Caudate nucleus (tissue), 63 donors: ENCODE measurements at places on chromosomes 16 and 17.

DNA sequence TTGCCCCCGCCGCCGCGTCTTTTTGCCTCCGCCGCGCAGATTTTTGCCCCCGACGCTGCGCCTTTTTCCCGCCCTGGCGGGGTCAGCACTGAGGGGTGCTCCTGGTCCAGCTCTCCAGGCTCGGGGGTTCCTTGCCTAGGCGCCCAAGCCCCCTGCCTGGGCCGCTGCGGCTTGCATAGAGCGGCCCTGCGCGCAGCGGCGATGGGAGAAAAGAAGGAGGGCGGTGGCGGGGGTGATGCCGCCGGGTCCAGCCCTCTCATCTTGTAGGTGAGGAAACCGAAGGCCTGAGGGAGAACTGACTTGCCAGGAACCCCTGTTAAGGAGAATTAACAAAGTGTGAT lies 330.8 kb upstream of the WSB1 start:
- no peak for DNase-seq

DNA sequence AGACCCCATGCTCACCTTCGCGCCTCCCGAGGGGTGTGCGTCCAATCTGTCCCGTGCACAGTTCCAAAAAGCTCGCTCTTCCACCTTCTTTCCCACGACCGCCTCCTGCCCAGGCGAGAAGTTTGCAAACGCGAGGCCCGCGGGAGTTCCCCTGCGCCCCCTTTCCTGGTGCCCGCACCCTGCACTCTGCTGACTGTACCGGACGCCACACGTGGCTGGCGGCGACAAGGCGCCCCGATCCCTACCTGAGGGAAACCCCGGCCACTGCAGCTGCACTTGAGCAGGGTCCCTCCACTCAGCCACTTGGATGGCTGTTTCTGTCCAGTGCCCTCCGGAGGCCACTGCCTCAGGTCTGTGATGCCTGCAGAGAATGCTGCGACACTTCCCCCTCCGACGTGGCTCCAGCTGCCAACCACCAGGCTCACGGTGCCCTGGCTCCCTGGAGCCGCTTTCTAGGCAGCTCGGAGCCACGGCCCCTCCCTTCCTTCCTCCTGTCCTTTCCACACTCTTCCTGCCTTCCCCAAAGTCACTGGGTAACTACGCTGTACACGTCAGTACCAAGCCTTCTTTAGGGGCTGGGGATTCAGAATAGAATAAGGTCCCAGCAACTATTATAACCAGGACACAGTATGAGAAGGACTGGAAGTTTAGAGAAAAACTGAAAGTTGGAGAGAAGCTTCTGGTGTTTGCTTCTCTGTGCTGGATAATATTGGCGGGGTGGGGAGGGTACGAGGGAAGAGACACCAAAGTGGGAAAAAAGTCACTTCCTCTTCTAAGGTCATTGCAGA lies at the start of gene MLKL:
TSS of gene MLKL (minus strand) at position 425 of the 788 bp plus-strand sequence. CDS start 5,105 bp downstream, outside the sequence.
- no peak for DNase-seq

- DNase-seq = no peak
Observed at GRCh38 chr16:11217651-11218603, 38.1 kb downstream of the SOCS1 start.

- DNase-seq = no peak
Observed at GRCh38 chr16:8874388-8874787, 5.6 kb upstream of the CARHSP1 start.

GRCh38 chr16:47523342-47524006 lies 62.3 kb downstream of the PHKB start:
- DNase-seq = no peak

GRCh38 chr16:72666267-72666666 lies 381.7 kb downstream of the ZFHX3 start:
- no peak for DNase-seq

GRCh38 chr17:12352127-12352526 lies 313.6 kb upstream of the MYOCD start:
- DNase-seq = no peak

GRCh38 chr16:22194707-22195444 lies 11.2 kb upstream of the EEF2K start:
- DNase-seq = no peak

DNA sequence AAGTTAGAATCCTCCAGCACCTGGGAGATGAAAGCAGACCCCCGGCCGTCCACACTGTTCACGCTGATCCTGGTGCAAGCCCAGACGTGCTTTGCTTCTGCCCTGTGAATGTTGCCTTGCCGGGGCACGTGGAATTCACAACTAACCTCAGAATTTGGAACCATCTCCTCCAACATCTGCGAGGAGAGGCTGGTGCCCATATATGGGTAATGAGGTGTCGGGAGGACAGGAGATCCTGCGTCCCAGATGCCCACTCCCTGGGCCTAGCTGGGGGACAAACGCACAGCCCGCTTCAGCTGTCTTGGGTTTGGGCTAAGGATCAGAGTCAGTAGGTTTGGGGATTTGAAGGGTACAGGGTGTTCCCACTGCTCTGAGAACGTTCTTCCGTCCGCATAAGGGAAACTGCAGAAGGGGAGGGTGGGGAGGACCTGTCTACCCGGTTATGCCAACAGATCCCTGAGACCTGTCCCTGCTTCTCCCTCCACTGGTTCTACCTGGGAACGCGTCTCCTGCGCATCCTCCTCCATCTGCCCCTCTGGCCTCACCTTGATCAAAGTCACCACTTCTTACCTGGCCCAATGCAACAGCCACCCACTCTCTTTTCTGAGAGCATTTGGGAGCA lies 14.1 kb downstream of the PPL start:
- DNase-seq = no peak

DNA sequence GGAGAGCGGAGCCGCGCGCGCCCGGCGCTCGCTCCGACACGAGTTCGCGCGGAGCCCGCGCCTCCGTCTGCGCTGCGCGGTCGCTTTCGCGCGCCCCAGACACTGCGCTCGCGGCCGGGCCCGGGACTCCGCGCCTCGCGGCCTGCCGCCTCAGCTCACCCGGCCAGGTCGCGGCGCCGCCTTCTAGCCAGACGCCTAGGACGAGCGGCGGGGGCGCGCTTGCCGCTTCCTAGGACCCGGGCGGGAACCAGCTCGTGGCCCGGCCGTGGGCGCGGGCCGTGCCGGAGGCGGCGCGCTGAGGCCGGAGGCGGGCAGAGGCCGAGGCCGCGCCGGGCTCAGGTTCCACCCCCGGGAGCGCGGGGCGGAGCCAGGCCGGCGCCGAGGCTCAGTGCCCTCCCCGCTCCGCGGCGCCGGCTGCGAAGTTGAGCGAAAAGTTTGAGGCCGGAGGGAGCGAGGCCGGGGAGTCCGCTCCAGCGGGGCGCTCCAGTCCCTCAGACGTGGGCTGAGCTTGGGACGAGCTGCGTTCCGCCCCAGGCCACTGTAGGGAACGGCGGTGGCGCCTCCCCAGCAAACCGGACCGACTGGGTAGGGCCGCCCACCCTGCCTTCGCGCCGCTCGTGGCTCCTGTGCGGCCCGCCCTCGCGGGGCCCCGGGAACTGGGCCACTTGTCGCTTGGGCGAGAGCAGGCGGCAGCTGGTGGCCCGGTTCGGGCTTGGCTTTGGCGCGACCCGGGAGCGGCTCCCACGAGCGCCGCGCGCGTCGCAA lies at the start of gene SPHK1:
TSS of gene SPHK1 (plus strand) at position 388 of the 765 bp plus-strand sequence. CDS start 1,036 bp downstream, outside the sequence.
- no peak for DNase-seq

DNA sequence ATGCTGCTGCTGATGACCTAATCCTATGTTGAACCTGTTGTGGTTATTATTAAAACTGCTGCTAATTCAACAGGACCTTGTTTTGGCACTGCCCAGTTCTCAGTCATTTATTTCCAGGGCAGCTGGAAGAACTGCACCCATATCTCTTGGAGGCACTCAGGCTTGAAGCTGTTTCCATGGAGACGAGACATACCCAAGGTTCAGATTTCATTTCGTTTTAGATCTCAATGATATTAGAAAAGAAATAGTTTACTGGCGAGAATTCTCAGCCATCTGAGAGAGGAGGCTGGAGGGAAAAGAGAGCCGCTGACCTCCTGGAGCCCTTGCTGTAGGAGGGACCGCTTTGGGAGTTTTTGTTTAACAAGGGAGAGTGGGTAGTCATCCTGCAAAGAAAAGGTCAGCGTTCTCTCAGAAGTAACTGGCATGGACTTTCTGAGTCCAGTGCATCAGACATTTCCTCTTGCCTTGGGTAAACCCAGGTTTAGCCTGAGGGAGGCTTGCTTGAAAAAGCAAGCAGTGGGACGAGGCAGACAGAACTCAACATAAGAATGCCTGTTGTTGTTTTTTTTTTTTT lies 75.4 kb downstream of the YPEL2 start:
- no peak for DNase-seq

- no peak for DNase-seq
Observed at GRCh38 chr17:7220593-7221277, 997 bp downstream of the ACADVL start.

DNA sequence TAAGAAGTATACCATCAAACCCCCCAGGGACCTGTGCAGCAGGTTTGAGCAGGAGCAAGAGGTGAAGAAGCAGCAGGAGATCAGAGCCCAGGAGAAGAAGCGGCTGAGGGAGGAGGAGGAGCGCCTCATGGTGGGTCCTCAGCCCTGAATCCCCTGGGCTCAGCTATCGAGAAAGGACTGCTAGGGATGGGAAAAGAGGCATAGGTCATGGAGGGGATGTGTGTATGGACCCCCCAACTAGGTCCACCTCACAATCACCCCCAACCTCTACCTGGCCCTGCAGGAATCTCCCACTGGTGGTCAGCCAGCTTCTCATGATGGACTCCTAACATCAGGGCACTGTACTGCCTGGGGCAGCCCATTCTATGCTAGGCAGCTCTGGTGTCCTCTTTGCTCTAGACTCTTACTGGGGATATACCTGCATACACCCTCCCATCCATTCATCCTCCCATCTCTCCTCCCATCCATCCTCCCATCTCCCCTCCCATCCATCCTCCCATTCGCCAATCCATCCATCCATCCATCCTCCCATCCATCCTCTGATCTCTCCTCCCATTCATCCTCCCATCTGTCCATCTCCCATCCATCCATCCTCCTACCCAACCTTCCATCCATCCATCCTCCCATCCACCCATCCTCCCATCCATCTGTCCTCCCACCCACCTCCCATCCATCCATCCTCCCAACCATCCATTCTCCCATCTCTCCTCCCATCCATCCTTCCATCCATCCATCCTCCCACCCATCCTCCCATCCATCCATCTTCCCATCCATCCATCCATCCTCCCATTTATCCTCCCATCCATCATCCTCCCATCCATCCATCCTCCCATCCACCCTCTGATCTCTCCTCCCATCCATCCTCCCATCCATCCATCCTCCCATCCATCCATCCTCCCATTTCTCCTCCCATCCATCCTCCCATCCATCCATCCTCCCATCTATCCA lies 10.6 kb downstream of the DRC7 start:
- DNase-seq = no peak

GRCh38 chr16:57479205-57479975 lies 6.9 kb downstream of the DOK4 start:
- DNase-seq = peak; percentile 27

DNA sequence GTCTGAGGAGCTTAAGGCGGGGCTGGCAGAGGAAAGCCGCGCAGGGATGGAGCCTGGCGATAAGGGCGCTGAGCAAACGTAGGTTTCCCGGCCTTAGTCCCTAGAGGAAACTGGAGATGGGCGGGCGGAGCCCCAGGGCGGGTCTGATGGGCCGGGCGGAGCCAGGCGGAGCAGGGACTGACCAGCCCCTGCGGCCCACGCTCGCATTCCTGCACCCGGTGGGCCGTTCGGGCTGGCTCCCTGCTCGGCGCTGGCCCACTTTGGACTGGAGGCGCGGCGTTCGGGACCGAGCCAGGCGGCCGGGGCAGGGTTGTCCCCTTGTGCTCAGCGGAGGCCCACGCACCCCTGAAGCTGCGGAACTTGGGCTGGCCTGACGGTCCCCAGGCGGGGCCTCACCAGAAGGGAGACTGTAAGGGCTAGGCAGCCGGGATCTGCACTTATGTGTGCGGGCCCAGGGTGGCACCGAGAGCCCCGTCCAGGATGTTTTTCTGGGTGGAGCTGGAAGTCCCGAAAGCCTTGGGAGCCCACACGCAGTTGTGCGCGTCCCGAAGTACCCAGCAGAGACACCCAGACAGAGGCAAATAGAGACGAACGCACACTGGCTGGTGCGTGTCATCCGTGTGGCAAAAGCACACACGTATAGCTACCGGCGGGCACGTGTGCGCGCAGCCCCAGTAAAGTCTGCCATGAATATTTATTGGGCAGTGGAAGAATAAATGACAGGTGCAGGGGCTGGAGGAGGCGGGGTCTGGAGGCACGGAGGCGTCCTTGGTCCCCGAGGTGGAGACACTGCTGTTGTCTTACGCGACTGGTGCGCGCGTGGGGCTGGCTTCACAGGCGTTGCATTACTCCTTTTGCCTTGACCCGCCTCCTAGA lies 1.4 kb downstream of the PYDC1 start:
- peak; percentile 10 for DNase-seq

DNA sequence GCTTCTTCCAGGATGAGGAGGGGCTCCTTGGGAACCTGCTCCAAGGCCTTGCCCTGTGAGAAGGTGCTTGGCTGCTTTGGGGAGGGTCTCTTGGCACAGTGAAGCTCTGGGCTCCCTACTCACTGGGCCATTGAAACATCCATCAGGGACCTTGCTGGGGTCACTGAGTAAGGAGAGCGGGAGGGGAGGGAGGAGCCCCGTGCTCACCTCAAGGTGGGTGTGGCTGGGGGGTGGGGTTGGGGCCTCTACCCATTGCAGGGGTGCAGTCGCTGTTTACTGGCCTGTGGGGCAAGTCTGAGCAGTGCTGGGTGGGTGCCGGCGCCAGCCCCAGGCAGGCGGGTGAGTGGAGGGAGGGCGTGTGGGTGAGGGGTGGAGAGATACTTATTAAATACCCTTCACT lies 9.9 kb downstream of the TNS4 start:
- DNase-seq = no peak

- DNase-seq = no peak
Observed at GRCh38 chr16:26700250-26700649, 366.5 kb upstream of the C16orf82 start.

- DNase-seq = no peak
Observed at GRCh38 chr17:46121841-46122485, 71.3 kb downstream of the KANSL1 start.

DNA sequence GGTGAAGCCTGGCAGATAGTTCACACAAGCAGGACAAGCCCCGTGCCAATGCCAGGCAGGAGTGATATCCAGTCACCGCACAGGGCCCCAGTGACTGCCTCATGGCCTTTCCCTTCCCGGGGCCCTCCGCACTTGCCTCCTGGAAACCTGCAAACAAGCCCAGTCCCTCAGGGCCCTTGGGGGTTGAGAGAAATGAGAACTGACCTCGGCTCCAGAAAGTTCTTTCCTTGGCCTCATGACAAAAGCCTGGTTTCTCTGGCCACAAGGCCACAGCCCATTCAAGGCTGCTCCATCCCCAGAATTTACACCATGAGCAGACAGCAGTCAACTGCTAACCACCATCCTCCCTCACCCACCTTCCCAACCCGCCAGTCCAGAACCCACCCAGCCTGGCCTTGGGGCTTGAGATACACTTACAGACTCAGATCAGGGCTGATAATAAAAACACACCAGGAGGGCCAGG lies 77.6 kb downstream of the CCDC182 start:
- DNase-seq = no peak

- no peak for DNase-seq
Observed at GRCh38 chr16:68921637-68922036, 78.3 kb downstream of the TANGO6 start.

- DNase-seq = no peak
Observed at GRCh38 chr17:44677136-44677535, 12.4 kb downstream of the CCDC43 start.
